ENCODE measurements at places on chromosomes 7 and 10.

GRCh38 chr7:5309146-5309545, 26.4 kb downstream of the SLC29A4 start:
- DNase-seq, result no peak

- DNase-seq, result no peak
These were observed 66.1 kb downstream of the FOXL3 start for GRCh38 chr7:356087-356486.

DNA sequence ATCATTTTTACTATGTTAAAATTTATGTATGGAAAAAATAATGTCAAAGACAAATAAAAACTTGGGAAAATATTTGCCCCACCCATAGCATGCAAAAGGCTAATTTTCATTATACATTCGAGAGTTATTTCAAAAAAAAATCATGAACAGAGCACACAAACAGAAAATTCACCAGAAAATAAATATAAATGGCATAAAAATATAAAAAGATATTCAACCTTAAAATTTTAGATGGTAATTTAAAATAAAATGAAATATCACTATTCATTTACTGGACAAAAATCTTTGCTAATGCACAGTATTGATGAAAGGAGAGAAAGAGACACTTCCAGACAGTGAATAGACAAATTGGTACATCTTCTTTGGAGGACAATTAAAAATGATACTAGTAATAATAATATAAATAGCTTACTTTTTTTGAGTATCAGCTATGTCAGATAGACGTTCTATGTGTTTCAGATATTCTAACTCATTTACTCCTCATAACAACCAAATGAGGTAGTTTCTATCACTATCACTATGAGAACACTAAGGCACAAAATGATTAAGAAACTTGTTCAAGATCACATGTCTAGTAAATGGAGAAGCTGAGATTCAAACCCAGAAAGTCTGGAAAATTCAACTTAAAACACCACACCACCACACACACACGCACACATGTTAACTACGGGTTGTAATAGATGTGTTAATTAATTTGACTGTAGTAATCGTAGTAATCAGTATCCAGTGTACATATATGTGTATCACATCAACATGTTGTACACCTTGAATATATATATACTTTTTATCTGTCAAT, 63.0 kb downstream of the CCDC71L start:
- DNase-seq, result no peak

- no peak for DNase-seq
These were observed 194.0 kb downstream of the PPP1R9A start for GRCh38 chr7:95101422-95101821.

DNA sequence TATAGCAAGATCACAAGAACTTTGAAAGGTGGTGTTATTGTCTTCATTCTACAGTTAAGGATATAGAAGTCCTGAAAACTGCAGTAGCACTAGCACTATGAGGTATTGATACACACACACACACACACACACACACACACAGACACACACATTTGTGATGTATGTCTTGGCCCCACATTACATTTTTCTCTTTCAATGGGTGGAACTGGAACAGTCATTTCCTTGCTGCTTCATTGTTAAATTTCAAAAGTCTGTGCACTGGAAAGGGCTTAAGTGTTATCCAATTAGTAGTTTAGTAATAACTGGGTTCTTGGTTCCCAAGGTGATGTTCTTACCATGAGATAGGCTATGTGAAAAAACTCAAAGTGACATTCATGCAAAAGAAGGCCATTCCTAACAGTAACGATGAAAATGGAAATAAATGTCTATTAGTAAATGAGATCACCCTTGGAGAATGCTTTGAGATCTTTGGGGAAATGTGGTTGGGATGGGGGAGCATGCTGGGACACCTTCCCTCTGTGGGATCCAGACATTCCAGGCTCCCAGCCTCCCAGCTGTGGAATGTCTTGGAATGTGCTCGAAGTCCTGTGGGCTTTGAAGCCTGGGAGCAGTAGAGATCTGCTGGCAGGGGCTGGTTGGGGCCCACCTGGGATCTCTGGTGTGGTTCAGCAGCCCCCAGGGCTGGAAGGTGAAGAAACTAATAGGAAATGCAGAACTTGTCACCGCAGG, 37.4 kb upstream of the CALD1 start:
- no peak for DNase-seq

GRCh38 chr10:76175533-76176165, 744.2 kb downstream of the LRMDA start:
- no peak for DNase-seq

- DNase-seq, result no peak
These were observed 121.5 kb downstream of the SNX10 start for GRCh38 chr7:26413007-26413691.

- DNase-seq, result no peak
These were observed 115.8 kb upstream of the SORCS1 start for GRCh38 chr10:107280293-107280692.

GRCh38 chr7:125193263-125193662, 263.6 kb upstream of the POT1 start:
- DNase-seq, result no peak

DNA sequence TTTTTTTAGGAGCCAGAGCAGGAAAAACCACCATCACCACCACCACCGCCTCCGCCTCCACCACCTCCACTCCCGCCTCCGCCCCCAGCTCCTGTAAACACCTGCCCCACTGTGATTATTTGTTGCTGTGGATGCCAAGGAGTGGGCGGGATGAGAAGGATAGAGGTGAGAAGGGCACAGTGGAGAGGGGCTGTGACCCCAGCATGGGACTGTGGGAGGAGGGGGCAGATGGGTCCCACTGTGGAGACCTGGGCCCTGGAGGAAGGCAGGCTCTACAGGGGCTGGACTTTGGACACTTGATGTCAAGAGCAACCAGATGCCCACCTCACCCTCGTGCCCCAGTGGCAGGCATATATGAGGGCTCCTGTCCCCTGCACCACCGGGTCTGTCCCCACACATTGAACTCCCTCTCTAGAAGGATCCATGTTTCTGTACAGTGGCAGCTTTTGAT, 24.7 kb downstream of the ANTXRL start:
- DNase-seq, result no peak

DNA sequence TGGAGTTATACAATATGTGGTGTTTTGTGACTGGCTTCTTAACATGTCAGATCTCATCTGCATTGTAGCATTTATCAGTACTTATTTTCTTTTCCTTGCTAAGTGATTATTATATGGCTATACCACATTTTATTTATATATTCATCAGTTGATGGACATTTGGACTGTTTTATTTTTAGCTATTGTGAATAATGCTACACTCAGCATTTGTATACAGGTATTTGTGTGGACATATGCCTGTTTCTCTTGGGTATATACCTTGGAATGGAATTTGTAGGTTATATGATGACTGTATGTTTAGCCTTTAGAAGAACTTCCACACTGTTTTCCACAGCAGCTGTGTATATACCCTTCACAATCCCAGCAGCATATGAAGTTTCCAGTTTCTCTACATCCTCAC, 86.5 kb downstream of the GSDME start:
- no peak for DNase-seq

DNA sequence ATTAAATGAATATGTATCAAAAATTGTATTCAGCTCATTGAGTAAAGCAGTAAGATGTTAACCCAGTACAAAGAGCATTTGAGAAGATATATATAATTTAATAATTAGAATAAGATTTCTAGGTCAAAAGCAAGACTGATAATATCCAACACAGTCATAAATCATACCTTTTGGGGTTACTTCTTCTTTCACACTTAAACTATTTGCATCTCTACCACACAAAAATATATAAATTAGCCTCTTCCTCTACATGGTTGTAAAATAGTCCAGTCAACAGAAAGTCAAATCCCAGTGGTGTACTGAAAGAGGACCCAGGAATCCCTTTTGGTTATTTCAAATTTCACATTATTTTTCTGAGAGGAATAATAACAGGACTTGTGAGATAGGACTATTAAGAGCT, 204.6 kb upstream of the INHBA start:
- no peak for DNase-seq

DNA sequence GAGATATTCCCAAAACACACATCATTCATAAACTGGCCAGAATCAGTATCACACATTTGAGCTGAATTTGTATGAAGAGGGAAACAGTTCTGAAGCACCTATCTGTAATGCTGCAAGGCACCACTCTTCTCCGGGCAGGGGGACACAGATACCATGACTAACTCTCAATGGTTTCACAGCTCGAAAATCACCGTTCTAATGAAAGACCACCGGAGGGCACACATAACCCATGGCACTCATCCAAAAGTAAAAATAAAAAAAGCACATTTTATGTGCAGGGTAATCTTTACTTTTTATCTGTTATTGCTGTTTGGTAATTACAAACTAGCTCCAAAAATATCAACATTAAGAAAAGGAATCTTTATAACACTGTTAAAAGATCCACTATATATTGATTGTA, 137.5 kb downstream of the PARD3 start:
- DNase-seq, result no peak

GRCh38 chr7:129375141-129375938, 58.9 kb upstream of the STRIP2 start:
- DNase-seq, result no peak

DNA sequence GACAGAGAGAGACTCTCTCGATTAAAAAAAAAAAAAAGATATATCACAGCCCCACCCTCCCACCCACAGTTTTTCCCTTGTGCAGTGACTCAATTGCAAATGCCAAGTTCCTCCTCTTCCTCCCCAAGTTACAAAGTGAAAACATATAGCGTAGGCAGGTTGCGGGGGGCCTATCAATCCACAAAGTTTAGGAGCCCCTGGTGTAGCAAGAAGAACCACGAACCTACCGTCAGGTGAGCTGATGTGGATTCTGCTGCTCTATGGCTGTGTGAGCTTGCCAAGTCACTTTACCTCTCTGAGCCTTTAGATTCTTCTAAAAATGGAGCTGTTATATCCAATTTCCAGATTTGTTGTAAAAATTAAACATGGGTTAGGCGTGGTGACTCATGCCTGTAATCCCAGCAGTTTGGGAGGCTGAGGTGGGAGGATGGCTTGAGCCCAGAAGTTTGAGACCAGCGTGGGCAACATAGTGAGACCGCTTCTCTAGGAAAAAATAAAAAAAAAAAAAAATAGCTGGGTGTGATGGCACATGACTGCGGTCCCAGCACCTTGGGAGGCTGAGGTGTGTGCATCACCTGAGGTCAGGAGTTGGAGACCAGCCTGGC, 8.2 kb upstream of the RHBDD2 start:
- no peak for DNase-seq

DNA sequence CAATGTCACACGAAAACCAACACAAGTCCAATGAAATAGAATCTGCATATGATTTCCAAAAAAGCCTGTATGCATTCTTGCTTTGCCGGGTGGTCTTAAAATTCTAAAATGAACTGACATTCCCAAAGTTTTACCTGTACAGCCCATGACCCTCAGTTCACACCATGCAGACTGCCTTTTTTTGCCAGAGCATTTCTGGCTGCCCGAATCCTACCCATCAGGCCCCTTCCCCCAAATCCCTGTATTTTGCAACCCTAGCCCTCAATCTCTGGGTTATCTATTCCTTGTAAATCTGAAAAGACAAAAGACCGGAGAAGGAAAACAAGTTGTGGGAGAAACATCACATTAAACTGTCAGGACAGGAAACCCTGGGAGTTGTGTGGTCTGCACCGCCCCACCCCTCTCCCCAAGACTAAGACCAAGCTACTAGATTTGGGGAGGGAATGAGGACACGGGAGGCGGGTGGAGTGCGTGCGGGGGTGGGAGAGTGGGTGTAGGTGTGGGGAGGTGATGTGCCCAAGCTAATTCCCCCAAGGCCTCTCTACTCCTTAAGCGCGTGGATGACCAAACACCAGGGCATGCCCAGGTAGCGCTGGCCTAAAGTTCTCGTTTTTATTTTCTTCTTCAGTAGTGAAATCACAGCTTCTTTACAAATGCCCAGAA, 1.4 kb downstream of the JCAD start:
- DNase-seq, result no peak

DNA sequence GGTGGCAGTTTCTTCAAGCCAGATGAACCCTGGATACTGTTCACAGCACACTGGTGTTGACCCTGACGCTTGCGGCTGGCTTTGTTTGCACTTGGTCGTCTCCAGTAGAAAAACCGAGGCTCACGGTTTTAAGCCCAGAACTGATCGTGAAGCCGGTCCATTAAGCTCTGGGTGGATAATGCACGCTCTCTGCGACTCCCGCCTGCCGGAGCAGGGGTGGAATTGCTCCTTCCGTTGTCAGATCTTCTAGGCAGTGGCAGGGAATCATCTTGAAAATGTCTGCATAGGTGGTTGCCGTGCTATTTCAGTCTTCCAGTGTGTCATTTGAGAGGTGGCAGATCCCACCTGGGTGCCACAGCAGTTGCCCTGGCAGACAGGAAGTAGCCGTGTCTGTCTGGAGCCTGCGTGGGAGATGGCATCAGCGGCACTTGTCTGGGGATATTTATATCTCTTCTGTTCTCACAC, 35.9 kb upstream of the AP5Z1 start:
- no peak for DNase-seq

DNA sequence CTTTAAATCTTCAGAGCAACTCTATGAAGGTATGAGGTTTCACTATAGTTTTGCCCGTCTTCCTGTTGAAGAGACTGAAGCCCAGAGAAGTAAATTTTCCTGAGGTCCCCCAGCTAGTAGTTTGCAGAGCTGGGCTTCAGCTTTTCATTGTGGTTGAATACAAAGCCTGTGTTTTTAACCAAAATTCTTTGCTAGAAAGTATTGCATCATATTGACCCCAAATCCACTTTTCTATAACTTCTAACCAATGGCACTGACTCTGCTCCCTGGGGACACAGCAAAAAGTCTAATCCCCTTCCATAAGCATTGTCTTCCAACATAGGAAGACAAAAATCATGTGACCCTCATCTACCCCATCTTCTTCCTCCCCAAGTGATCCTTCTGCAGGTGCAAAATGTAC, 93.0 kb downstream of the KCNMA1 start:
- DNase-seq, result no peak

- no peak for DNase-seq
These were observed at the start of gene FGL2 for GRCh38 chr7:77199013-77199966. FGL2 (minus strand) TSS chr7:77199819; CDS start chr7:77199793, 26 bp downstream.

GRCh38 chr7:141558544-141559183, 7.5 kb downstream of the AGK start:
- DNase-seq, result no peak

DNA sequence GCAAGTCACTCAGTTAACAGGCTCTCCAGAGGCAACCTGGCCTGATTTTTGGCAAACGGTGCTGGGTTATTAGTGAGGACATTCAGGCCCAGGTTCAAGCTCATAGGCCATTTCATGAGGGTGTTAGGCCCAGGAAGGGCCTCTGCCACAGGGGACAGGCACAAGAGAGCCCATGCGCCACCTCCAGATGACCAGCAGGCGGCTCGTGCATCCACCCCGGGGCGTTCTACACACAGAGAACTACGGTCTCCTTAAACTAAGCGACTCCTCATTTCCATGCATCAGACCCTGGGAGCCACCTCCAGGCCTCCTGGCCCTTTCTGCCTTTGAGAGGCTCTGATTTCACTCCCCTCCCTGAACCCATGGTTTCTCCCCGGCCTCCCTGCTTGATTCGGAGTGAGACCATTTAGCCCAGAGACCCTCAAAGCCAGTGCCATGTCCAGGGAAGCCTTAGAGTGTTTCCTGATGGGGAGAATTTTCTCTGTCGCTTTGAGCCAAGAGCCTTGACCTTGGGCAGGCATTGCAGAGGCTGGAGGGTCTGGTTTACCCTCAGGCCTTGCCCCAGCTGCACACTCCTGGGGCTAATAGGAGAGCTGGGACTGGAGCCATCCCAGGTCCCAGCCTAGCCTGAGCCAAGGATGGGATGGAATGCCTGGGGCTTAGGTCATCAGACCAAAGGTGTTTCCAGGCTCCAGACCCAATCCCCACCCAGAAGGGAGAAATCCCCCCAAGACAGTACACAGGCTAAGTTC, 188.0 kb downstream of the GRID1 start:
- no peak for DNase-seq

- no peak for DNase-seq
These were observed 262.8 kb upstream of the GRB10 start for GRCh38 chr7:51045319-51046102.

GRCh38 chr10:124705381-124705740, 38.8 kb downstream of the FAM53B start:
- DNase-seq, result no peak
